ENCODE measurements at places on chromosomes 2 and 18. TPM values are rescaled to one million over a fixed set of nuclear protein-coding genes. Genes with fewer than 3 reads are reported as not detected.
A peak's percentile ranks its signal among the peaks of the same experiment; 100 is the strongest.

DPYSL5 gene
- not detected for total RNA-seq

GRCh38 chr2:71153585-71154224 lies 23.3 kb downstream of the MPHOSPH10 start:
- no peak for DNase-seq

DNA sequence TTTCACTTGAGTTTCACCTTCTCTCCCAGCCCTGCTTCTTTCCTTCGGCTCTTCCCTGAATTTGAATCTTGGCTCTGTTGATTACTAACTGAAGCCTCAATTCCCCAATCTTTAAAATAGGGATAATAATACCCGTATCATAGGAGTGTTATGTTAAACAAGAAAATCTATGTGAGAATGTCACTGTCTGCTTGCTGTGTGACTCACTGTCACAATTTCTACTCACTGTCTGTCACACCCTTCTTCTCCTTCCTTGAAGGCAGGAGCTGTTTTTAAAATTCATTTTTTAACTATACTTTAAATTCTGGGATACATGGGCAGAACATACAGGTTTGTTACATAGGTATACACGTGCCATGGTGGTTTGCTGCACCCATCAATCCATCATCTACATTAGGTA lies 141.6 kb upstream of the CXCR4 start:
- DNase-seq: no peak

DNA sequence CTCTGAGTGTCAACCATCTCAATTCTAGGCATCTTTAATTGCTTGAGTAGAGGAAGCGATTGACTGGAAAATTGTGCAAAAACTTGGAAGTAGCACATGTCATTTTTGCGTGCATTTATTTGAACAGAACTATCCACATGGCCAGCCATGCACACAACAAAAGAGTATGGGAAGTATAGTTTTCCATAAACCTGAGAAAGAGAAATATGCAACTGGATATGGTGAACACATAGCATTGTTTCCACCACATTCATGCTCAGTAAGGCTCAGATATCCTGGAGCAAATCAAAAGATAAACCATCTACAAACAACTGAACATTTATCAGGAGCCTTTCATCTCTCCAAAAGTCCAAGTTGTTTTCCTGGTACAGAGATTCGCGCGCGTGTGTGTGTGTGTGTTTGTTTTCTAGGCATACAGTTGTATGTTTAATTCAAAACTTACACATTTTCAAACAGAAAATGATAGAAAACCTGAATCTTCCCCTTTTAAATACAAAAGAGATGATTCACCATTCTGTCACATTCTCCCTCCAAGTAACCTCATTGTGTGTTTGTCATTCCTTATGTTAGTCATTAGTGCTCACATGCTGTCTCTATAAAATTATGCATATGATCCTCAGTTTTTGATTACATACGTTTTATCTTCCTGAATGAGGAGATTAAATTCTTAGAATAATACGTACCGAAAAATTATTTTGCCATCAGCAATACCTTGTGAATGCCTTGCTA lies 780.4 kb upstream of the NRXN1 start:
- DNase-seq: no peak

- DNase-seq: no peak
Observed at GRCh38 chr2:102366406-102367112, 11.0 kb downstream of the IL18R1 start.

VIT gene
- not detected for total RNA-seq

DNA sequence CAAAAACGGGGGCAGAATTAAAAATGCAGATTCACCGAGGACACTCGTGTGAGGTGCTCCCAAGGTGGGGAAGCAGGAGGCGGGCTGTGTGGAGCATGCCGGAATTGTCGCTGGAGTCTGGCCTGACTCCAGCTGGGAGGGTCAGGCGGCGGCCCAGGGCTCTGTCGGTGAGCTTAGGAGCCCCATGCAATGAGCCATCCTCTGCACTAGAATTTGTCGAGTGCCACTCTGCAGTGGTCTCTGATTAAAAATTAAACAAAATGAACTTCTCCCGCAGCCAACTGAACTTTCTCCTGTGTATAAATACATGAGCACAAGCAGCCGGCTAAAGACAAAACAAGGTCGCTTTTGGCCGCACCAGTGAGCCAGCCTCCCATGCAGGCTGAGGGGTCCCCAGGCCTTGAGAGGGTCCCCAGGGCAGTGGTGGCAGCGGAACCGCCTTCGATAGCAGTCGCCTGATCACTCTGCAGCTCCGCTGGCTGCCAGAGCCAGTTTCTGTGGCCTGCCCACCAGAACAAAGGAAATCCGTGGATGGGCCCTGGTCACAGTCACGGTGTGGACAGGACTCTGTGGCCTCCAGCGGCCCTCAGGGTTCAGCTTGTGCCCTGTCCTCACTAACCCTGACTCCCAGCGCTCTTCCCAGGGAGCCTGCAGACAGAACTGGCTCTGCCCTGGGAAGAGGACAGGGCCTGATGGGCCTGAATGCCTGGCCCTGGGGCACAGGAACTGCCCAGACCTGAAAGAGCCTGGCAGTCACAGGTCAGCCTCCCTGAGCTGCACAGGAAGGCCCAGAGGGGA lies 201.3 kb downstream of the EIPR1 start:
- DNase-seq: no peak

LAMA3 gene
- total RNA-seq: 1.5 TPM

CENPA gene
- 0.33 TPM for total RNA-seq

DNA sequence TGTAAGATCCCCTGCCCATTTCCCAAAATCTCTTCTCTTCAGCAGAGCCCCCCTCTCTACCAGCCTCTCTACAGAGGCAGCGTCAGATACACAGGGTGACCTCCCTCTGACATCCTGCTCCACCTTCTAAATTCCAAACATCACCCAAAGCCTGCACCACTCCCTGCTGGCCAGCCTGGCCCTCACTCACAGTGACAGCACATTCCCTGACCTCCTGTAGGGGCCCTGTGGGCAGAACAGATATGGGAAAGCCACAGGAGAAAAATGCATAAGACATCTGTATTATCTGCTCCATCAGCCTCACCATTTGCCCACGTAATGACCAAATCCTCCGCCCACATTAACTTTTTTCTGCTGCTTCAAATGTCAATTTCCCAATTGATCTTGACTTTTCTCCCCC lies 40.6 kb downstream of the TRABD2A start:
- DNase-seq: no peak

POTEI gene
- not detected for total RNA-seq

SGPP2 gene
- total RNA-seq: 0.23 TPM

- no peak for DNase-seq
Observed at GRCh38 chr18:49399003-49399402, 61.4 kb downstream of the DYM start.

KCNS3 gene
- total RNA-seq: 4.7 TPM

- no peak for DNase-seq
Observed at GRCh38 chr18:27715751-27716150, 461.2 kb downstream of the CDH2 start.

- DNase-seq: no peak
Observed at GRCh38 chr2:9240745-9241144, 34.1 kb downstream of the ASAP2 start.

DNA sequence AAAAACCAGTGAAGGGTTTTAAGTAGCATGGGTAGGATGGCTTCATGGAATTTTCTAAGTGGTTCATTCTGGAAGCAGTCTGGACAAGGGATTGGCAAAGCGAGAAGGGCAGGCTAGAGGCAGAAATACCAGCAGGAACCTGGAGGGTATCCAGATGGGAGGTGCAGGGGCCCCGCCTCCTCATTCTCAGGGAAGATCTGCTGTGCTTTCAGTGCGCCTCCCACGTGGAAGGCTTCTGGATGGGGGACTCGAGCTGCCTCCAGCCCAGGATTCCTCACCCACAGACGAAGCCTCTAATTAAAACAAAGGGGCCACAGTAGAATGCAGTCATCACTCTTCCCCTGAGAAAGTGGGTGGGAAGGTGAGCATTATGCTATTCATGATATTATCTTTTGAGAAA lies 79.8 kb downstream of the VSNL1 start:
- DNase-seq: no peak

DNA sequence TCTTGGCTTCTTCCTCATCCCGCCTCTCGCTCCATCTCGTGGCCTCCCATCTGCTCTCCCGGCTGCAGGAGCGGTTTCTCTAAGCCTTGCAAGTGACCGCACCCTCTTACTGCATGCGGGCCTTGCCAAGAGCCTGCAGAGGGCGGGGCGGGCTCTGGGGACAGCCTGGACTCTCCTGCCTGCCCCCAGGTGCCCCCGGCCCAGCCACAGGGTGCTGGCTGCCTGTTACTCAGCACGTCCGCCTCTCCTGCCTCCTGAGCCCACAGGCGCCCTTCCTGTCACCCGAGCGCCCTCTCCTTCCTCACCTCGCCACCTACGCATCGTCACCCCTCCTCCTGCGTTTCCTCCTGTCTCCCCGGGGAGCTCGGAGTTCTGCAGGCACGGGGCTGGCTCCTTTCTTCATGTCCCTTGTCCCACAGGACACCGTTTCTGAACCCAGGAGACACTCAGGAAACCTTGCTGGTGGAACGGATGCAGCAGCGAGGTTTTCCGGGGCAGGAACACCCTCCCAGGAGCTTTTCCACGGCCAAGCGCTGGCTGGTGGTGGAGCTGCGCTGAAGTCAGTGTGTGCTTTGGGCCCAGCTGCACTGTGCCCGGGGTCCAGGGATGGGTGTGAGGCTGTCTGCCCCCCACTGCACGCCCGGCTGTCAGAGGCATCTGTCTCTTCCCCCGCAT lies 28.5 kb downstream of the HPCAL1 start:
- peak; percentile 51 for DNase-seq

DNA sequence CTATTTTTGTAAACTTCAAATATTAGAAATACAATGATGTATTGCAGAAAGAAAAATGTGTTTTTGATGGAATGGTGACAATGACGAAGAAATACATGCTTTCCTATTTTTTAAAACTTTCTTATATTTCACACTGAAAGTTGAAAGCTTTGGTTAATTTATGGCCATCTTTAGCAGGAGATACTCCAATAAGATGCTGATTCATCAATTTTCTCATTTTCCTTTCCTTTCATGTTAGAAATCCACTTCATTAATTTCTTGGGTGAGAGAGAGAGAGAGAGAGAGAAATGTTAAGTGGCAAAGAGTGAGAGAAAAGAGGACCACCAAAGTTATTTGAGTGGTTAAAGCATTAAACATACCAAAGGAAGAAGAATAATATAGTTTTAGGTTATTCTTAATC lies 28.6 kb upstream of the MAP2 start:
- no peak for DNase-seq

DNA sequence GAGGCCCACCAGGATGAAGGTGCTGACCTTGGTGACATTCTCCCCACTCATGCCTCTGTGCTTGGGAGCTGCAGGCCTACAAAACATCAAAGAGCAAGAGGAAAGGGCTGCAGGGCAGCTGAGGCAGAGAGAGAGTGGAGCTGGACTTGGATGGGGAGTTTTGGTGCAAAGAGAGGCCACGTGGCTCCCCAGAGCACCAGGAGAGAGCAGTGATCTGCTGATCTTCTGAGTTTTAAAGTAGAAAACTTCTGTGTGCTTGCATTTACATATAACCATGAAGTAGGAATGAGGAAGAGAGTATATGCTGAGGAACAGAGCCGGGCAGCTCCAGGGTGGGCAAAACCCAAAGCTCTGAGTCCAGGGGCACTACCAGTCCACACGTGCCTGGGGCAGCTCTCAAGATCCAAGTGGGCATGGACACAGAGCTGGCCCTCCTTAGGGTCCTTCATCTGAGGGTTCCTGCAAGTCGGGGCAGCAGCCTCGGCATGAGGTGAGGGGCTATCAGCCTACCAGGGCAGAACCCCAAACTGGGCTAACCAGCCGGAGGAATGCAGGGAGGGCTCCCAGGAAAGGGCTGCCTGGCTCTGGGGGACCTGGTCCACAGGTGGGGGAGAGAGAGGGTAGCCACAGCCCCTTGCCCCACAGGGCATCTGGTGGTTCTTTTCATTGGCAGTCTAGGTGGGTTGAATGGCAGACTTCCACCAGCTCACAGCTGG lies at the start of gene OR6B2:
Gene OR6B2 (minus strand): TSS at position 51 of the 716 bp plus-strand sequence. CDS start 0 bp downstream, at position 51.
- no peak for DNase-seq

GRCh38 chr2:128445523-128445900 lies 126.8 kb upstream of the HS6ST1 start:
- DNase-seq: peak; percentile 24

- DNase-seq: no peak
Observed at GRCh38 chr18:13494871-13495445, 231.4 kb downstream of the FAM210A start.

- peak; percentile 39 for DNase-seq
Observed at GRCh38 chr2:113117541-113118262, 9.7 kb upstream of the IL1RN start.

- DNase-seq: no peak
Observed at GRCh38 chr2:160252278-160252887, 52.3 kb upstream of the ITGB6 start.

DNA sequence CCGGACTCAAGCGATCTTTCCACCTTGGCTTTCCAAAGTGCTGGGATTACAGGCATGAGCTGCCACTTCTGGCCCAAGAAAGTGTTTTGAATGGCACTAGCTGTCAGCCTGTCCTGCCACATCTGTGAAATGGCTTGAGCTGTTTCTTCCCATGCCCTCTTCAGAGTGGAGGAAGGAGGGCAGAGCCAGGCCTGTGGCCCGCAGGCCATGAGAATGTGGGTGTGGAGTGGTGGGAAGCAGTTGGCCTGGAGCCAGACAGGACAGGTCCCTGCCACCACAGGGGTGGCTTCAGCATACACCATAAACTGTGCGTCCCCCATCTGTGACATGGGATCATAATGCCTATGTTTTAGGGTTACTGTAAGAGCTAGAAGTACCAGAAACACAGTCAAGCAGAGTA lies 6.5 kb downstream of the SLC66A3 start:
- DNase-seq: no peak

- no peak for DNase-seq
Observed at GRCh38 chr2:177767768-177768167, 304.8 kb downstream of the PDE11A start.

DNA sequence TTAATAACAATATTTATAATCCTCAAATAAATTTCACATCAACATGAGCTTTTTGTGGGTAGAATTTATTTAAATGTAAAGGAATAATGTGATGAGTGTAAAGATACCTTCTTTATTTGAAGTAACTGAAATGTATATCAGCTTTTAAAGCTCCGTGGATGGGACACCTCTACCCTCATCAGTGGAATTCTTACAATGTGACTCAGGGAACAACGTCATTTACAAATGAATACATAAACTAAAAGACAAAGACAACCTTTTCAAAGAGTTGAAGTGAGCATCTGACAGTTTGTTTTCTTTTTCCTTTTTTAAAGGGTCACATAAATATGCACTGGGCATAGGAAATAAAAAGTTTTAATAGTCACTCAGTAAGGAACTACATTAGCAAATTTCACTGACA lies 1127.0 kb upstream of the CRIM1 start:
- no peak for DNase-seq

ACVR1C gene
- 2.2 TPM for total RNA-seq
